ENCODE measurements at places on chromosomes 11 and 22.

DNA sequence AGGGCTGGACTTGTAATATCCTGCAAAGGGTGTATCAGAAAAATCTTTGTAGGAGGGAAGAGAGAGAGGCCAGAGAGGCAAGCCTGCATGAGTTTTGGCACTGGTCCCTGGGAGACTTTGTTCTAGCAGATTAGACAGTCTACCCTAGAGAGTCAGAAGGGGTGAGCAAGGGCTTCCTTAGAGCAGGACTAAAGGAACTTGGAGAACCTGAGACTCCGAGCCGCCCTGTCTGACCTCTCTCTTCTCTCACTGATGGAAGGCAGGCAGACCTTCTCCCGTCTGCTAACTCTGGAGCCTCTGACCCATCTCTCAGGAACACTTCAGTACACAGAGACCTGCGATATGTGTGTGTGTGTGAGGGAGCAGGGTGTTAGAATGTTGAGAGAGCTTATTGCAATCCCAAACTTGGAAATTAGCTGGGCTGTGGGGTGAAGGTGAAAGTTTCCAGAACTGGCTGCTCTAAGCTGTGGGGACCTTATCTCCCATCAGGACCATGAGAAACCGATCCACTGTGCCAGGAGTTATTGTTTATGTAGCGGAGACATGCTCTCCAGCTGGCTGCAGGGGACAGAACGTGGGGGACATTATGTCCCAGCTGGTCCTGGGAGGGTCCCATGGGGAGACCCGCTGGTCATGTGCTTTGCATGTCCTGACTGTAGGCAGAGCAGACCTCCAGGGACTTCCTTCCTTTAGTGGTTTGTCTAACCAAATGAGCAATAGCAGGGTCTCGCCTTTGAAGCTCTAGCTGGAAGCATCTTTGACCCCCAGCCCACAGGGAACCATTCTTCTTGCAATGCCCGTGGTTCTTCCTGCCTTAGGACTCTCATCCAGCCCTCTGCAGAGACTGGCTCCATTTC is 51.1 kb downstream of the TIMP3 start:
- DNase-seq, result no peak

GRCh38 chr11:96035031-96035739 is 111.3 kb upstream of the MTMR2 start:
- no peak for DNase-seq

DNA sequence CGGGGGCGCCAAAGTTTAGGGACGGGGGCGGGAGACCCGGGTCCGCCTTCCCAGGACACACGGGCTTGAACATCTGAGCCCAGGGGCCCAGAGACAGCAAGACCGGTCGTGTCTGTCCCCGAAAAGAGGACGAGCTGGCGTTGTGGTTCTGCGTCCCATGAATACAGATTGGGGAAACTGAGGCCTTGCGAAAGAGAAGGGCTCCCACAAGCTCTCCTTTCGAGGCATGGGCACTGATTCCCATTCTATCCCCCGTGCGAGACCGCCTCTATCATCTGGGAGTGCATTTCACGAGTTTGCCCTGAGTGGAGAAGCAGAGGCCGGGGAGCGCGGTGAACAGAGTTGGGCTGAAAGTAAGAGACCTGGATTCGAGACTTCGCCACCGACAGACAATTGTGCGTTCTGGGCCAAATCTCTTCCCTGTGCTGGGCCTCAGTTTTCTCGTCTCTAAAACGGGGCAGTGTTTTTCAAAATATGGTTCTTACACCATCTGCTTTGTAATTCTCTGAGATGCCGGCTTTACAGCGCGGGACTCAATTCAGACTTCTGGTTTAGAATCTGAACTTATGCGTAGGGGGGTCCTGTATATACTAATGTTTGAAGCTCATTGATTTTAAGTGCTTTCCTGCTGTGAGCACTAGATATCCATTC is 471 bp downstream of the RNF185 start:
- DNase-seq, result no peak

DNA sequence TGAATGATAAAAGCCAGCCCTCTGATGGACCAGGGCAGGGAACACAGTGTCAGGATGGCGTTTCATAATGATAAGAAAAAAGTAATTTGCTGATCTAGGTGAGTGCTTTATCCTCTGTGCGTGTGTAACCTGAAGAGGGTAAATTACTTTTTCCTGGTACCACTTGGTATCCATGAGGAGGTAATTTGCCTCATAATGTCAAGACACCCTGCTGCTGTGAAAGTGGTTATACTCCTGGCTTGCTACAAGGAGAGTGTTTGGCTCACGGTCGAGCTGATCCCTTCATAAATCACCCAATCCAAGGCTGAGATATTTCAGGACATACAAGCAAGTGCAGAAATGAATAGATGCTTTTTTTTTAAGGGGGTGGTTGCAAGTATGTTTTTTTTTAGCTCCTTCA is 207.2 kb upstream of the PGR start:
- no peak for DNase-seq

DNA sequence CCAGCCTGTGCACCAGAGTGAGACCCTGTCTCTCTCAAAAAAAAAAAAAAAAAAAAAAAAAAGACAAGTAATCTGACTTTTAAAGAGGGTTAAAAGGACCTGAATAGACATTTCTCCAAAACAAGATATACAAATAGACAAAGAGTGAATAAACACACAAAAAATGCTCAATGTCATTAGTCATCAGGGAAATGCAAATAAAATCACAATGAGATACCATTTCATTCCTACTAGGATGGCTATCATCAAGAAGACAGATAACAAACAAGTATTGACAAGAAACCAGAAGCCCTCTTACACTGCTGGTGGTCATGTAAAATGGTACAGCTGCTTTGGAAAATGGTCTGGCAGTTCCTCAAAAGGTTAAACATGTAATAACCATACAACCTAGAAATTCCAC is 4.1 kb downstream of the RIC3 start:
- DNase-seq, result no peak

DNA sequence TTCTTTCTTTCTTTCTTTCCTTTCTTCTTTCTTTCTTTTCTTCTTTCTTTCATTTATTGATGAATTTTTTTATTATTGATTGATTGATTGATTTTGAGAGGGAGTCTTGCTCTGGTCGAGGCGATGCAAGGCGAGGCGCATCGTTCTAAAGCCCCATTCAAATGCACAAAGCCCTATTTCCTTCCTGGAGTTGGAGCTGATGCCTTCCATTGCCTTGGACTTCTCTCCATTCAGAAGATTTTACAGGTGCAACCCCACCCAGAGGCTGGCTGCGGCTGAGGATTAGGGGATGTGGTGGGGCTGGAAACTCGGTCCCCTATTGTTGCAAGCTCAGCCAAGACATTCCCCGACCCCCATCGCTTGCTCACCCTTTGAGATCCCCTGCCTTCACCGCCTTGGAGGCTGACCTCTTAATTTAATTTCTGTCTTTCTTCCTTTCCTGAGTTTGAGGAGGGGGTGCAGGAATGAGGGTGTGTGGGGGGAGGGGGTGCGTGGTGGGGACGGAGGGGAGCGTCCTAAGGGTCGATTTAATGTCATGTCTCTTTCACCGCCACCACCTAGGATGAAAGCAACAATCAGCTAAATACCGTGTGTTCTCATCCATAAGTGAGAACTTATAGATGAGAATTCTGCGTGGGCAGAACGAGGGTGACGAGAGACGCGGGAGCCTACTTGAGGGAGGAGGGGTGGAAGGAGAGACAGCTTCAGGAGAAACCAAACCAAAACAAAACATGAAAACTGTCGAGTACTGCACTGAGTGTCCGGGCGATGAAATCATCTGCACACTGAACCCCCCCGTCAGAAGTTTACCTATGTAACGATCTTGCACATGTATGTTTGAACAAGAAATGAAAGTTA is 3913.9 kb upstream of the OR11H1 start:
- no peak for DNase-seq

GRCh38 chr22:44999231-44999630 is 10.6 kb downstream of the PHF21B start:
- no peak for DNase-seq

DNA sequence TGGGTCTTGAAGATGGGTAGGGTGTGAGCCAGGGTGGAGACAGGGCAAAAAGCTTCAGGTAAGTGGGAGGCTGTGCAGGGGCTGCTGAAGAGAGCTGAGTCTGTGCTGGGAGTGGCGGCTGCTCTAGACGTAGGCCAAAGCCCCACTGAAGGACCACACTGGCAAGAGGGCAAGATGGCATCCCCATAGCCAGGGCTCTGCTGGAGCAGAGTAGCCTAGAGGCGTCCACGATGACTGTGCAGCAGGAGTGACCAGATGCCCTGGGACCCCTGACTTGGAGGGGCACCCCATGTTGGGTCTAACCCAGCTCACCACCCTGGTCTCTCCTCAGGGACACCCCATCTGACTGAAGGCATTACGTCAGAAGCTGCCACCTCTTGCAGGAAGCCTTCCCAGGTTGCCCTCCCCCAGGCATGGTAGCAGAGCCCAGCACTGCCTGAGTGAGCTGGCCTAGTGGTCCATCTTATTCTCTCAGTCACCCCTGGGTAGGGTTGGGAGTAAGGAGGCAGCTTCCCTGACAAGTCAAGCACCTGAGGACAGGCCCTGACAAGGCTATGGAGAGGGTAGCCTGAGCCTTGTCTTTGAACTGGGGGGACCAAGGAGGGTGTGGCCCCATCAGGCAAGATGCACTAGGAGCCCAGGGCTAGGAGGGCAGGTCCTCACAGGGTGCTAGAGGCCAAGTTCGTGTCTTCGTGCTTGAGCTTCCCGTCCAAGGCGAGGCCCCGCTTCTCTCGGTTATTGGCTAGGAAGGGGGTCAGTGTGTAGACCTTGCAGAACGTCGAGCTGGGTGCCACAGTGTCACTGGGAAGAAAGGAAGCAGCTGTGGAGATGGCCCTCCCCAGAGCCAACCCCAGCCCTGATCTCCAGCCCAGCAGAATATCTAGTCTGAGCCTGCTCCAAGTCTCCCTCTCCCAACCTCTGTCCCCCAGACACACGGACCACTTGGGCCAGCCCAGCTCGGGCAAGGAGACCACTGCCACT is 33.1 kb downstream of the TPBGL start:
- no peak for DNase-seq

DNA sequence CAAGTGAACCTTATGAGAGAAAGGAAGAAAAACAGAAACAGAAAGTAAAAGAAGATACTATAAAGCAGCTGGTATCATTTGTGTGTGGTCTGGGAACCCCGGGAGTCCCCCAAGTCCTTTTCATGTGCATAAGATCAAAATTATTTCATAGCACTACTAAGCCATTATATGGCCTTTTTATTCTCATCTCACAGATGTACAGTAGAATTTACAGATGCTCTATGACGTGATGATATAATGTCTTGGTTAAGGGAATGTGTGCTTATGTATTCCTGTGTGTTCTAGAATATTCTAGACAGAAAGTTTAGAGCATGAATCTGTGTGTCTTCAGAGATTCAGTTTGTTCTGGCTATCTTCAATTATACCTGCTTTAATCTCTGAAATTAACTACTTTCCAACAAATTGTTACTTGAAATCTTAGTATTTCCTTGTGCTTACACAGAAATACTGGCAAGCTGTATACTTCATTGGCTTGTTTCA is 8.6 kb upstream of the TPP1 start:
- DNase-seq, result no peak

GRCh38 chr11:116642902-116643301 is 129.9 kb downstream of the BUD13 start:
- no peak for DNase-seq

GRCh38 chr22:46803031-46803880 is 40.8 kb downstream of the TBC1D22A start:
- no peak for DNase-seq

DNA sequence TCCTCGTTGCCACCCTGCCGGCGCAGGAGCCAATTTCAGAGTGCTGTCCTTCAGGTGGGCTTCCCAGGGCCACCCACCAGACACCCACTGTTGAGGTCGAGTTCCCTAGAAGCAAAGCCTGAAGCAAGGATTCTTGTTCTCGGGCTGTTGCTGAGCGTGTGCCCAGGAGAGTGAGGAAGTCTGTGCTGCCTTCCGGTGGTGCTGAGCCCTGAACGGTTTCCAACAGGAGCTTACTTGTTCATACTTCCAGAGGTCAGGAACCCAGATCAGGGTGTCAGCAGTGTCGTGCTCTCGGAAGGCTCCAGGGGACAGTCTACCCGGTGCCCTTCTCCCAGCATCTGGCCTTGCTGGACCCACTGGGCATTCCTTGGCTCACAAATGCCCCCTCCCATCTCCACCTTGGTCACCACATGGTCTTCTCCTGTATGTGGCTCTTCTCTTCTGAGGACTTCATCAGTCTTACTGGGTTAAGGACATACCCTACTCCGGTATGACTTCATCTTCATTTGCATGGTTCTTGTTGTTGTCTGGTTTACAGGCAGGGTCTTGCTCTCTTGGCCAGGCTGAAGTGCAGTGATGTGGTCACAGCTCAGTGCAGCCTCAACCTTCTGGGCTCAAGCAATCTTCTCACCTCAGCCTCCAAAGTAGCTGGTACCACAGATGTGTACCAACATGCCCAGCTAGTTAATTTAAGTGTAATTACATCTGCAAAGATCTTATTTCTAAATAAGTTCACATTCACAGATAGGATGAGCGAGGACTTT is 11.2 kb downstream of the SLC25A1 start:
- no peak for DNase-seq

Data from hippocampal formation (tissue), 2 donors.